Right ventricle myocardium inferior (tissue), 1 donor: ENCODE measurements at places on chromosomes 5 and 9.

DNA sequence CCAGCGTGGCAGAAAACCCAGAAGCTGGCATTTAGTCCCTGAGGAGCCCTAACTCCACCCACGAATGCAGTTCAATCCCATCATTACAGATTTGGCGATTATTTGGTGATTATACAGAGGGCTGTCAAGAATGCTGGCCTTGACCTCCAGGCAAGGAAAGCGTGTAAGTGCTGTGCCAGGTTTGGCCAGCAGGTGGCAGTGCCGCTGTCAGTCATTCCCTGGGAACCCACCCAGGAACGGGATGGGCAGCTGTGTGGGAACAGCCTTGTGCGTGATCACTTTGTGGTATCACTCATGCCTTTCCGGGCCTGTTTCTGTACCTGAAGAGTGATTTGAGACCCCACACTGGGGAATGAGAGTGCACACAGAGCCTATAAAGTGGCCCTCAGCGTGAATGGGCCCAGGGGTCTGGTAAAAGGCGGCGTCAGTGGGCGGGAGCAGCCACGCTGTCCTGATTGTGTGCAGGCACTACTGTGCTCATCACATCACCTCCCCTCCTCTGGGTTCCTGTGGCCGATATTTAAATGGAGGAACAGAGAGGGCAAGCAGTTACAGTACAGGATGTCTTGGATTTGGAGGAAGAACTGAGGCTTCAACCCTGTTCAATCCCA lies 215.6 kb downstream of the ROR2 start:
- DNase-seq = peak; percentile 86

GRCh38 chr5:72185496-72186329 lies 78.4 kb downstream of the MAP1B start:
- no peak for DNase-seq

DNA sequence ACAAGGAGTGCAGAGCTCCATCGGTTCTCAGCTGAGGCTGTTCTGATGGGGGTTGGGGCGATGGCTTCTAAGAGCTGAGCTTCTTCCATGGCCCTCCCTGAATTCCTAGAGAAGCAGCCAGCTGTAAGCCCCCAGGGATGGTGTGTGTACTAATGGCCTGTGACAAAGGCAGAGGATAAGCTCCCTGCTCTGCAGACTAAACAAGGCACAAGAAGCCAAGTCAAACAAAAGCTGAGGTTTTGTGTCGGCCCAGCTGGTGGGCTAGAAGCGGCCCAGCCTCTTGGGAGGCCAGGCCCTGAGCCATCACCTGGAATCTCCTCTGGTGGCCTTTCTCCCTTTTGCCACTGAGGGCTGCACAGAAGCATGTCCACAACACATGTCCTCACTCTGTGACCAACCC lies 75.0 kb upstream of the XPA start:
- DNase-seq = no peak

DNA sequence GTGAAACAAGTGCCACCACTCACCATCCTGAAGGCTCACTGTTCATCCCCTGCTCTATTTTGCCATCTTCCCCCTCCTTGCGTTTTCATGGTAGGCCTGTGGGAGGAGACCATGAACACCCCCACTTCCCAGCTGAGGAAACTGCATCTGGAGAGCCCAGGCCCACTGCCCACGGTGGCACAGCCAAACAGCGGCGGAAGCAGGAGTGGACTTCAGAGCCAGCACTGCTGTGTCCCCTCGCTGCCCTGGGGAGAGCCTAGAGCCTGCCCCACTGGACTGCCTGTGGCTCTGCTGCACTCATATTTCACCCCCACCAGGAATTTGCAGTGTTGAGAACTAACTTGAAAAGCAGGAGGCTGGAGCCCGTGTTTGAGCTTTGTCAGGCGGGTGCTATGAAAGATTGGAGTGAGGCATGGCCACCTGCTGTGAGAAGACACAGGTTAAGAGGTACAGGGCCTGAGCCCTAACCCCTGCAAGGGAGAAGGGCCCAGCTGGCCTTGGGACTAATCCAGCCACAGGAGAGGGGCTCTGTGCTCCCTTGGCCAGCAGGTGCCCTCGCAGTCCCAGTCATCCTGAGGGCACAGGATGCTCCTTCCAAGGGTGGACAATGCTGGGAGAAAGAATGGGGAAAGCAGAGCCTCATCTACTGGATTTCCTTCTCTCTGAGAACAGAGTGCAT lies 79.0 kb downstream of the MACROH2A1 start:
- DNase-seq = no peak

- no peak for DNase-seq
Observed at GRCh38 chr9:4822057-4822456, 29.3 kb downstream of the RCL1 start.

GRCh38 chr9:86953181-86953580 lies 5.9 kb upstream of the GAS1 start:
- no peak for DNase-seq

DNA sequence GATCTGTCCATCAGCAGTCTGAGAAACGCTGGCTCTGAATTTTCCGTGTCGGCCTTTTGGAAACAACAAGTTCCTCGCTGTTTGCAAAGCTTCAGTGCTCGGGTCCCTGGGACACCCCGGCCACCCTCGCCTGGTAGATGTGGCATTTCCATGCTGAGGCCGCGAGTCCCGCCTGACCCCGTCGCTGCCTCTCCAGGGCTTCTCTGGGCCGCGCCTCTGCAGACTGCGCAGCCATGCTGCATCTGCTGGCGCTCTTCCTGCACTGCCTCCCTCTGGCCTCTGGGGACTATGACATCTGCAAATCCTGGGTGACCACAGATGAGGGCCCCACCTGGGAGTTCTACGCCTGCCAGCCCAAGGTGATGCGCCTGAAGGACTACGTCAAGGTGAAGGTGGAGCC lies 4.7 kb downstream of the NTNG2 start:
- peak; percentile 61 for DNase-seq

DNA sequence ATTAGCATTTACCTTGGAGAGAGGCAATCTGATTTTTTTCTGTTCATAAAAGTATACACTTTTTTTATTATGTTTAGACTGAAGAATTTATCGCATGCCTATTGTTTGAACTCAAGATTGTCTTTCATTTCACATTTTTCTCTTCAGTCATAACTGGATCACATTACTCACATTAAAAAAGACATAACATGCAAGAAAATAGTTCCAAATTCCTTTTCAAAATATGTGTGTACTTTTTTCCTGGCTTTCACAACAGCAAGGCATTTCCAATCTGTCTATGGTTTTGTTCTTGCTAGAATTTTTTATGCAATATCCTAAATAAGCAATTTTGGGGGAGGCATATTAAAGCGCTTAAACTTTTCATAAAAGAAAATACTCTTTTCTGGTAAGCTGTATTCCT lies 21.2 kb downstream of the FTMT start:
- DNase-seq = no peak

GRCh38 chr5:172133359-172134029 lies 54.5 kb downstream of the STK10 start:
- peak; percentile 79 for DNase-seq

DNA sequence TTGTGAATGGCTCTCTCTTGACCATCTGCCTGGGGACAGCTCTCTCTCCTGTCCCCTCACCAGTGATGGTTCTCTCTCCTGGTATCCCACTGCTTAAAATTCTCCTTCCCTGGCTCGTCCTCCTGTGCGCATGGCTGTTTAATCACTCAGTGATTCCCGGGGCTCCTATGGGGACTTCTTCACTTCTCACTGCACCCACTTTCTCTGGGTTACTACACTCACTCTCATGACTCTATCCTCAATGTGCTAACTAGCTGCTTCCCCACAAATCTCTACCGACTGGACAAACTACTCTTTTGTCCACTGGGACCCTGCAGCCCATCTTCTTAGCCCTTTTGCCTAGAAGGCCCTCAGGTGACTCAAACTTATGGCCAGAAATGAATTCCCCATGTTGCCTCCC lies 89.1 kb upstream of the TBC1D2 start:
- no peak for DNase-seq

- DNase-seq = no peak
Observed at GRCh38 chr5:89270901-89271300, 387.9 kb upstream of the MEF2C start.

GRCh38 chr5:140631831-140632365 lies 1.1 kb downstream of the CD14 start:
- DNase-seq = no peak

DNA sequence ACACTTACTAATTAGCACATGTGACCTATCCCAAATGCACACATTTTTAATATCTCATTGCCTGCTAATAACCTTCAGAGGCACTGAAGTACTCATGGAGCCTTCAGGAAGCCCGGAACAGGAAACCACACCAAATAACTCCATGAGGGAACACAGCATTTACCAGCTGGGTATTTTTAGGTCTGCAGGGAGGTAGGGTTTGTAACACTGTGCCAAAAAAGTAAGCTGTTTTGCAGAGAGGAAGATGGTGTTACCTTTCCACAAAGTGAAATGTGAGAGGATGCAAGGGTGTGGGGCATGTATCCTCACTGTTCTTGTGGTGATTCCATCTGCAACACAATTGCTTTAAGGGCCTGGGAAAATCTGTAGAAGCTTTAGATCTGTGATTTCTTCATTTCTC lies 64.4 kb downstream of the NUDT12 start:
- DNase-seq = no peak

- no peak for DNase-seq
Observed at GRCh38 chr9:136697821-136698526, 10.7 kb upstream of the AGPAT2 start.

- no peak for DNase-seq
Observed at GRCh38 chr5:81506378-81506777, 112.4 kb upstream of the ACOT12 start.

DNA sequence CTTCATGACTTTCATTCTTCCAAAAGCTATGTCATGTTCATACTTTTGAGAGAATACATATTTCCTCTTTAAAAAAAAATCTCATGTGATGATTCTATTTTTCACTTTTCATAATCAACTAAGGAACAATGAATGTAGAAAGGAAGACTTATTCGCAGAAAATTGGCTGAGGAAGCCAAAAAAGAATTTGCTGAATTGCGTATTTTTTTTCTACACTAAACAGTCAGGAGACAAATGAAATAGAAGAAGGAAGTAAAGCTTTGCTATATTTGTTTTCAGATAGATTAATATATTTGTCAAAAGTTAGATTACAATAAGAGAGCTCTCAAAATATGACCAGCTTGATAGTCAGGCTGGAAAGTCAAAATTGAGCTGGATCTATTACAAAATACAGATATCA lies 504.2 kb downstream of the ANXA1 start:
- no peak for DNase-seq

DNA sequence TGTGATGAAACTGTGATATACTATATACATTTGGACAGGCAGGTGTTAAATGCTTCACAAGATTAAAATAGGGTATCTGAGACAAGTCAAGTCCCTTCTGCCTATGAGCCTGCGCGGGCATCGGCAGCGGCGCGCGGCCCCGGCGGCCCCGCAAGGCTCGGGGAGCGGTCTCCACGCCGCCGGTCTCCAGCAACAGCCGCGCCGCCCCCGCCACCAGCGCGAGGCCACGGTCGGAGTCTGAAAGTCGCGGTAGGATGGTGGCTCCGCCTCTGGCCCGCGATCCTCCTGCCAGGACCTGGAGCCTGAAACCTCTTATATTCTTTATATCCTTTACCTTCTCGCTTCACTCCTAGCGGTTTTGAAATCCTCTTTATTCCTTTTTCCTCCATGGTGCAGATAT lies 99.4 kb downstream of the INSL6 start:
- no peak for DNase-seq

GRCh38 chr5:168006456-168007130 lies 284.9 kb upstream of the WWC1 start:
- no peak for DNase-seq

DNA sequence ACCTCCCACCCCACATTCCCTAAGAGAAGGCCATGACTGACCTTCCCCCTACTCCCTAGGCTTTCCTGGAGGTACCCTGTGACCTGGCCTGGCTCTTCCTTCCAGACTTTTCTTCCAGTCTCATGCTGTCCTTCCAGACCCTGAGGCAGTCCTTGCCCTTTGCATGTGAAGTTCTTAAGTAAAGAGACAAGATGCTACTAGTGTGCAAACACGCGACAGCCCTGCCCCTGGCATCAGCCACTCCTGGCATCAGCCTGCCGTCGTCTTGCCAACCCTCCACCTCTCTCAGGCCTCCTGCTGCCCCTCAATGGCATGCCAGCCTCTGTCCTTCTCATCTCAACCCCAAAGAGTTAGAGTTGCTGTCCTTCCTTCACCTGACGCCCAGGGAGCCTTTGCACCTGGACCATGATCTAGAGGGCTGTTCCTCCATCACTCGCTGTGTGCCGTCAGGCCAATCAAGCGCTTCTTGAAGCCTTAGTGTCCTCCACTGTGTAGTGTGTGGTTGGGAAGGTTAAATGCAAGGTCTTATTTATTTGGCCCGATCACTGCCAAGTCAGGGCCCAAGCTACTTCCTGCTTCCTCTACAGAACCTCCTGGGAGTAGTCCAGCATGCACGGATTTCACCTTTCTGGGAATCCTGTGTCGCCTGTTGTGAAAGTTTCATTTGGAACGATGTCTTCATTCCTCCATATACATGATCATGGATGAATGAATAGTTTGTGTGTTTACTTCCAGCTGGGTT lies 61.9 kb downstream of the WWC1 start:
- DNase-seq = no peak

DNA sequence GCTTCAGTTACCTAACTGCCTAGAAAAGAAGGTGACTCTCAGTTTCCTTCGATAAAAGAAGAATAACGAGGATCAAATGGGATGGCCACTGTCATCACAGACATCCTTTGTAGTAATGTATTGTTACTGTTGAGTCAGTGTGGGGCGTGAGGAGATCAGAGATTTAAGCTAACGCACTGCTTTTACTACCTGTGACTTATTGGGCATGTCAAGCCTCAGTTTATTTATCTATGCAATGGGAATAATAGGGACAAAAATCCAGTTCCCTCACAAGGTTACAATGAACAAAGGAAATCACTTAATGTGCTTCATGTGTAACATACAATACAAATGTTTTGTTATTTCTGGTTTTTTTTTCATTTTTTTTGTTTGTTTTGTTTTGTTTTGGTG lies 255 bp upstream of the TRPM6 start:
- no peak for DNase-seq

DNA sequence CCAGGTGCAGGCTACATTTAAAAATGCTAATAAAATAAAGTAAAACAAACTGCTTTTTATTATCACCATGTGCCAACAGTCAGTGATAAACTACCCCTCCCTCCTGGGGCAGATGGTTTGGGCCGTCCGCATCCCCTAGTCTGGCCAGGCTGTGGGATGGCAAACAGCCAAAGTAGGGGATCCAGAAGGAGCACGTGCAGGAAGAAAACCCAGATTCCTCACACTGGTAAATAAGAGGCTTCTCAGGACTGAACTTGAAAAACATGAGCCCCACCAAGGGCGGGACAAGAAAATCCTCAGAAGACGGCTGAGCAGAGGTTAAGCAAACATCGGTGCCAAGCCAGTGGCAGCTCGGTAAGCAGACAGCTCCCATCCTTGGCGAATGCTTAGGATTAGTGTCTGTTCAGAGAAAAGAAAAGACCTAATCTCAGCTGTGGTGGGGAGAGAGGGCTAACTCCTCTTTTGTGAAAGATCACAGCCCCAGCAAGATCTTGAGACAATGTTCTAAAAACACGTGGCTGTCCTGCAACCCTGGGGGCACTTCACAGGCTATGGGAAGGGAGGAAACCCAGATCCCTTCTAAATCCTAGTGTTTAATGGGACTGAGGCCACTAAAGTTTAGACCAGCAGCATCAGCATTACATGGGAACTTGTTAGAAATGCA lies 46.5 kb upstream of the GDNF start:
- DNase-seq = no peak
